ENCODE measurements at places on chromosomes 1 and 21.

DNA sequence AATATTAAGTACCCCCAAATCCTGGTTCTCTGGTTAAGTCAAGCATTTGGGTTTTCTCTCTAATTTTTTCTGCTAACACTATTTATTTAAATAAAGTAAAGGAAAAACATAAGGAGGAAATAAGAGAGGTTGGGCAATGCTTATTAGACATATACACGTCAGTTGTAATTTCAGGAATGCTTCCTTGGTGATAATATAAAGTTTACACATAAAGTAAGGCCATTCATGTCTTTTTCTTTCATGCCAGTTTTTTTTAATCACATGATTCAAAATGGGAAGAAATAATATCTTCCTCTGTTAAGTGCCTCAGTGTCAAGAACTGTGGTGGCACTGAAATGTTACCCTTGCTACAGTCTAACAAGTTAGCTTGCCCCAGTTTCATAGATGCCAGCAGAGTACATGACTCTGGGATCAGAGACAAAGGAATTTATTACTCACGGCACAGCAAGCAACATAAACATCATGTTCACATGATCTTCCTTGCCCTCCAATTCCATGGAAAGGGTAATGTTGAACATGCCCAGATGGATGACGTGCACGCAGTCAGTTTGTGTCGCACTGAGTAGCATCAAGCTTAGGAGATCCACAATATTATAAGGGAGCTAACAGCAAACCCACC, 184.9 kb downstream of the PLA2G4A start:
- DNase-seq = peak; percentile 9

DNA sequence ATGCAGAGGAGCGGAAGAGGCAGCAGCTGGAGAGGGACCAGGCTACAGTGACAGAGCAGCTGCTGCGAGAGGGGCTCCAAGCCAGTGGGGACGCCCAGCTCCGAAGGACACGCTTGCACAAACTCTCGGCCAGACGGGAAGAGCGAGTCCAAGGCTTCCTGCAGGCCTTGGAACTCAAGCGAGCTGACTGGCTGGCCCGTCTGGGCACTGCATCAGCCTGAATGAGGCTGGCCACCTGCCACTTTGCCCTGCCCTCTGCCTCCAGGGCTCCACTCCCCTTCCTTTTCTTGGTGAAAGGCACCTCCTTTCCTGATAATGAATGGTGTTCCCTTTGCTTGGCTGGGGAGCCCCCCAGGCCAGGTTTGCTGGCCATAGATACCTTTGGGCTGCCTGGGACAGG, 3.3 kb upstream of the HMGN2 start:
- no peak for DNase-seq

- peak; percentile 60 for DNase-seq
Observed at GRCh38 chr1:31095298-31095981, 29.9 kb upstream of the PUM1 start.

- DNase-seq = peak; percentile 13
Observed at GRCh38 chr1:184199036-184199435, 147.5 kb downstream of the TSEN15 start.

DNA sequence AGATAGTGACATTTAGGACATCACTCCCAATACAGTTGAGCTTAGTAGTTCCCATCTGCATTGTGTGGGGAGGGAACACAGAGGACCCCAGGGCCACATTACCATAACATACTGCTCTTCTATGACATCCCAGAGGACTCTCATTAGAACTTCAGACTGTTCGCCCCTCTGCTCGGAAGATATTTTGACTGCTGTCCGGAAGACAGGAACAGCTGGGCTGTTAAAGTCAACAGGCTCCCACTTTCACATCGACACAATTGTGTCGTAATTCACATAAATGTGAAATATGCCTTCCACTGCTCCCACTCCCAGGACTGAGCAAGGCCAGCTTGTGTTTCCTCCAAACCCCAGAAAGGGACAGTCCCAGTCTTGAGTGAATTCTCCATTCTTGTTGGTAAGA, 158.4 kb downstream of the SEC16B start:
- DNase-seq = no peak

DNA sequence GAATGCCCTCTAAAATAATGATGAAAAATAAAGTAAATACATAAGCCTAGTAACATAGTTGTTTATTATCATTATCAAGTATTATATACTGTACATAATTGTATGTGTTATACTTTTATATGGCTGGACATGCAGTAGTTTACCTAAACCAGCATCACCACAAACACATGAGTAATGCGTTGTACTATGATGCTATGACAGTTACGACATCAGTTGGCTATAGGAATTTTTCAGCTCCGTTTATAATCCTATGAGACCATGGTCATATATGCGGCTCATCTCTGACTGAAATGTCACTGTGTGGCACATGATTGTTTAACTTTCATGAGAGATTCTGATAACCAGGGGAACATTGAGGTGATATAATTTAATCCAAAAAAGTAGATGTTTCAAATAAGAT, 352.1 kb downstream of the ST6GALNAC3 start:
- DNase-seq = no peak

DNA sequence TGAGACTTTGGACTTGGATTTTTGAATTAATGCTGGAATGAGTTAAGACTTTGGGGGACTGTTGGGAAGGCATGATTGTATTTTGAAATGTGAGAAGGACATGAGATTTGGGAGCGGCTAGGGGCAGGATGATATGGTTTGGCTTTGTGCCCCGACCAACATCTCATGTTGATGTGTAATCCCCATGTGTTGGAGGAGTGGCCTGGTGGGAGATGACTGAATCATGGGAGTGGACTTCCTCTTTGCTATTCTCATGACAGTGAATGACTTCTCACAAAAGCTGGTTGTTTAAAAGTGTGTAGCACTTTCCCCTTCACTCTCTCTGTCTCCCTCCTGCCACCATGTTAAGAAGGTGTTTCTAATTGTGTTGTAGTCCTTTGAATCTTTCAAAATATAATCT, 9.3 kb upstream of the PHGDH start:
- DNase-seq = peak; percentile 85

DNA sequence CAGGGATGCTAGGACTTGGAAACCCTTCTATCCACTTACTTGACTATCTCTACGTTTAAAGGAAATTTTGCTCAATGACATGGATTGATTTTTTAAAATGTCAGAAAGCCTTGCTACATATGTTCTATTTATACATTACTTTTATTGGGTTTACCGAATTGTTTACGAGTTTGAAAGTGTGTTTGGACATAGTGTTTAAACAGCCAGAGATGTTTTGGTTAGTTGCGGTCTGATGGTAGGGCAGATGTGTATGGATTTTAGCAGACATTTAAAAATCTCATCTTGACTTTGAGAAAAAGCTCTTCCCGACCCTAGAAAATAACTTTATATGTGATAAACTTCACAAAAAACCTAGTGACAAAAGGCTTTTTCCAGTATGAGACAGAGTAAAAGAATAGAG, 513.7 kb downstream of the PLA2G4A start:
- no peak for DNase-seq

DNA sequence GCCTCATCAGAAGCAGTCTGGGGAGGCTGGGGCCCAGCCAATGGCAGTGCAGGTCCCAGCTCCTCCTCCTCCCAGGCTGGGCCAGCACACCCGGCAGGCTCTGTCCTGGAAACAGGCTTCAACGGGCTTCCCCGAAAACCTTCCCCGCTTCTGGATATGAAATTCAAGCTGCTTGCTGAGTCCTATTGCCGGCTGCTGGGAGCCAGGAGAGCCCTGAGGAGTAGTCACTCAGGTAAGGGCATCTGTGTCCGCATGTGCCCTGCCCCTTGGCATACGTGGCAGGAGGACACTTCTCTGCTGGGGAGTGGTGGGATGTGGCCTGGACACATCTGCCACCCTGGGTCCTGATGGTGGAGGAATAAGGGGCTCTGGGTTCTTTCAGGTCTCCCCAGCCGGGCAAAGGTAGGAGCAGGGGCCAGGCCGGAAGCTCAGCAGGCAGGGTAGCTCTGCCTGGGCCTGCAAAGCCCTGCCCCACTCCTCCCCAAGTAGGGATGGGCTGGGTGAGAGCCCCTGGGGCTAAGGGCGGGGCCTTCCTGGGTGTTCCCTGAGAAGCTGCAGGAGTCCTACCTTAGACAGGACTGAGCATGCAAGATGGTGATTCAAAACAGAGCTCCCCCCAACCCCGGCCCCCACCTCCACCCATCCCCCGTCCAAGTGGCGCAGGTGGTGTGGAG, at the start of gene GJB5:
Gene GJB5, plus strand, starts transcription at position 84 of the 674 bp plus-strand sequence. CDS start 2,284 bp downstream, outside the sequence.
- DNase-seq = no peak

- no peak for DNase-seq
Observed at GRCh38 chr1:211511030-211511700, 19.2 kb upstream of the RD3 start.

- no peak for DNase-seq
Observed at GRCh38 chr1:28917757-28918118, 3.4 kb downstream of the EPB41 start.

- no peak for DNase-seq
Observed at GRCh38 chr1:216554934-216555333, 131.7 kb upstream of the USH2A start.

DNA sequence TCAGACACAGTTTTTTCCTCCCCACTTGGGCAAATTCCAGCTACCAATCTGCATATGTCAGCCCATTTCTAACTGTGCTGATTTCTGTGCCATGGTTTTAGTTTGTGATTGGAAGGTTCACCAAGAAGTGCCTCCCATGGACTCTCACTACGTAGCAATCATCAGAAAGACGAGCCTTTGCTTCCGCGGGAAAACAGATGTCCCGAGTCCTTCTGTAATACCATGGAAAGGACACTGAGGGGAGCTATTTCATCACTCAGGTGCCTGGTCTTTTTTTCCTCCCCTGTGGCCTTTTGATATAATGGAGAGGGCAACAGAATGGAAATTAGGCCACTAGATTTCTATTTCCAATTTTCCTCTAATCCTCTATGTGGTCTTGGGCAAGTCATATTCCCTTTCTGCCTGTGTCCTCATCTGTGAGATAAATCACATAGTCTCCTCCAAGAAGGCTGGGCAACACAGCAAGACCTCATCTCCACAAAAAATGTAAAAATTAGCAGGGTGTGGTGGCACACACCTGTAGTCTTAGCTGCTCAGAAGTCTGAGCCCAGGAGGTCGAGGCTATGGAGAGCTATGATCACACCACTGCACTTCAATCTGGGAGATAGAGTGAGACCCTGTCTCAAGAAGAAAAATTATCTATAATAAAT, 24.8 kb downstream of the LEMD1 start:
- peak; percentile 59 for DNase-seq
